CD4-positive, alpha-beta T cell treated with Interleukin-15 for 4 hours (primary cell): ENCODE measurements at places on chromosomes 12 and 14.

- no peak for DNase-seq
These were observed 2.7 kb downstream of the TBX3 start for GRCh38 chr12:114681116-114681871.

- DNase-seq = no peak
These were observed 256.5 kb upstream of the USP15 start for GRCh38 chr12:62003701-62004100.

GRCh38 chr12:70052931-70053497 lies 190.2 kb upstream of the CNOT2 start:
- DNase-seq = no peak

DNA sequence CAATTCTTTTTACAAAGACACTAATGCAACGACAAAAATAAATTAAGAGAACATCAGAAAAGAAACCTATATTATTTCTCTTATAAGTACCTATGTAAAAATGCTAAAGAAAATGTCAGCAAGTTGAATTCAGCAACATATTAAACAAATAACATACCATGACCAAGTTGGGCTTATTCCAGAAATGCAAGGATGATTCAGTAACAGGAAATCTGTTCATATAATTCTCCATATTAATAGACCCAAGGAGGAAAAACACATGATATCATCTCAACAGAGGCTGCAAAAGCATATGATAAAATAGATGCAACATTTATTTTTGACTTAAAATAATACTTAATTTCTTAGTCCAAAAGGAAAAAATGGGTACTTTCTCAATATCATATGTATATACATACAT lies 25.1 kb upstream of the GPHB5 start:
- no peak for DNase-seq

GRCh38 chr12:90773491-90773890 lies 181.5 kb downstream of the CCER1 start:
- DNase-seq = no peak
